ENCODE measurements at places on chromosomes 7 and 10.

DNA sequence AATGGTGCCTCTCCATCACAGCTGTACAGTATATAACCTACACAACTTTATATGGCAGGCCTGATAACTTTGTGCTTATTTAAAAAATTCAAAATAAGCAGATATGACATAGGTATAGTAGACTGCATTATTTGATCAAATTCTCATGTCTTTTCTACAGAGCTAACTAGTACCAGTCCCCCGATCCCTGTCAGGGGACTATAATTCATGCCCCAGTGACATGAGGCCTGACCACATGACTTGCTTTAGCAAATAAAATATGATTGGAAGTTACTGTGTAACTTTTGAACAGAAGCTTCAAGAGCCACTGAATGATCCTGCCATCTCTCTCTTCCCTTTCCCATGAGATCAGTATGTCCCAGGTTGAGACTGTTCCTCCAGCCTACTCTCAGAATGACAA lies 49.2 kb upstream of the WNT2 start:
- DNase-seq = no peak

DNA sequence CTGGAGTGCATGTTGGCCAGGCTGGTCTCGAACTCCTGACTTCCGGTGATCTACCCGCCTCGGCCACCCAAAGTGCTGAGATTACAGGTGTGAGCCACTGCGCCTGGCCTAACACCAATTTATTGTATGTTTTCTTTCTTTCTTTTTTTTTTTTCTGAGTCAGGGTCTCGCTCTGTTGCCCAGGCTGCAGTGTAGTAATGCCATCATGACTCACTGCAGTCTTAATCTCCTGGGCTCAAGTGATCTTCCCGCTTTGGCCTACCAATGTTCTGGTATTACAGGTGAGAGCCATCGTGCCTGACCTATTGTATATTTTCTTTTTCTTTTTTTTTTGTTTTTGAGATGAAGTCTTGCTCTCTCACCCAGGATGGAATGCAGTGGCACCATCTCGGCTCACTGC lies 33.8 kb upstream of the UBE2H start:
- DNase-seq = no peak

DNA sequence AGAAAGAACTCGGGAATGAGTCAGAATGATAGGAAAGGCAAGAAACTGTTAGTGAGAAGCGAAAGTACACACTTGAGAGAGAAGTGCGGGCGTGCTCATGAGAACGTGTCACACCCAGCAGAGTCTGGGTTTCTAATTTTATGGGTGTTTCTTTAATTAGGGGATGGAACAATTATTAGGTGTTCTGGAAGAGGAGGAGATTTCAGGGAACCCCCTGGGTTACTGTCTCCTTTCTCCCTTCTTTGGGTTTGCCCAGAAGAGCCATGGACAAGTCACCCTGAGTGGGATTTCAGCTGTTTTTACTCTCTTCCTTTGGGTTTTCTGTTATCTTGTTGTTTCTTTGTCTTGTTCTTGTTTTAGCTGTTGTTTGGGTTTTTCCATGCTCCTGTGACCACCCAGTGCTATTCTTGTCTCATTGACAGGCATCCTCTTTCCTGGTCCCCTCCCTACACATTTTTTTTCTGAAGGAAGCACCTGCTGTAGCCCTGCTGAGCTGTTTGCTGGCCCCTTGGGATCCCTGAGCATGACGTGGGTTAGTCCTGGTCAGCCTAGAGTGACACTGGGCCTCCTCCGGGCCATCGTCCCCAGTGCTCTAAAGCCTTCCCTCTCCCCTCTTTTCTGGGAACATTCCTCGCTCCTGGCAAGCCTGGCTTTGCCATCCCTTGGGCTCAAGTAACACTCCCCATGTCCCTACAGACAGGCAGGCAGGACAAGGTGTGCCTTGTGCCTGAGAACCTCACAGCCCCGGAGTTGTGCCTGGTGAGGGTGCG lies 3.5 kb downstream of the SH2D4B start:
- DNase-seq = peak; percentile 30

GRCh38 chr10:67667035-67667425 lies 29.0 kb downstream of the CTNNA3 start:
- DNase-seq = no peak

GRCh38 chr10:44851881-44852280 lies 59.3 kb upstream of the TMEM72 start:
- no peak for DNase-seq

DNA sequence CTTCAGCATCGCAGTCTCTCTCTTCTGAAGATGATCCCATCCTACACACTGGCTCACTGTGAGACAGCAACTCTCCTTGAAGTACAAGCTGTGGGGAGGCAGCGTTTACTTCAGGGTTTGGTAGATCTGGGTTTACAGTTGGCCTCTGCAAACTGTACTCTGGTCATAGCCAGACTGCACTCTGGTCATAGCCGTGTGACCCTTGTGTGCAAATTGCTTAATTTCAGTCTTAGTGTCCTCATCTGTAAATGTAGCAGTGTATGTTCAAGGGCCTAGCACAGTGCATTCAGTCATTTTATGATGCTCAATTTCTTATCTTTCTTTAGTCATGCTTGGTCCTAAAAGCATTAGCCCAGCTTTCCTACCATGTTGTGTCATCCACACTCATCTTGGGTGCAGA lies 188.2 kb downstream of the LRMDA start:
- DNase-seq = no peak

DNA sequence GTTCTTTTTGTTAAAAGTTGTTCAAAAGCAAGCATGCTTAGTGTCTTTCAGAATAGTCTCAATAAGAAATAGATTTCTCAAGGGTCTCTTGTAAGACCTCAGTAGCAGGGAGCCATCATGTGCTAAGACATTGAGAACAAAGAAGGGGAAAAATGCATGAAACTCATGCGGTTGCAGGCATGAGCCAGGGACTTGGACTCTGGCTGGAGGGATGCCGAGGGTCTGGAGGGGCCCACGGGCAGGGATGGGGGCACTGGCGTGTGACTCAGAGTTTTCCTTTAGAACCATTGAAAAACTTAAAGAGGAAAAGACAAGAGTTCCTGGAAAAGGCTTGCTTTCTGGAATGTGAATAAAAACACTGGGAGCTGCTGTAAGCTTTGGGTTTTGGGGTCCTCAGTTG lies 253.3 kb downstream of the CCDC3 start:
- DNase-seq = no peak

DNA sequence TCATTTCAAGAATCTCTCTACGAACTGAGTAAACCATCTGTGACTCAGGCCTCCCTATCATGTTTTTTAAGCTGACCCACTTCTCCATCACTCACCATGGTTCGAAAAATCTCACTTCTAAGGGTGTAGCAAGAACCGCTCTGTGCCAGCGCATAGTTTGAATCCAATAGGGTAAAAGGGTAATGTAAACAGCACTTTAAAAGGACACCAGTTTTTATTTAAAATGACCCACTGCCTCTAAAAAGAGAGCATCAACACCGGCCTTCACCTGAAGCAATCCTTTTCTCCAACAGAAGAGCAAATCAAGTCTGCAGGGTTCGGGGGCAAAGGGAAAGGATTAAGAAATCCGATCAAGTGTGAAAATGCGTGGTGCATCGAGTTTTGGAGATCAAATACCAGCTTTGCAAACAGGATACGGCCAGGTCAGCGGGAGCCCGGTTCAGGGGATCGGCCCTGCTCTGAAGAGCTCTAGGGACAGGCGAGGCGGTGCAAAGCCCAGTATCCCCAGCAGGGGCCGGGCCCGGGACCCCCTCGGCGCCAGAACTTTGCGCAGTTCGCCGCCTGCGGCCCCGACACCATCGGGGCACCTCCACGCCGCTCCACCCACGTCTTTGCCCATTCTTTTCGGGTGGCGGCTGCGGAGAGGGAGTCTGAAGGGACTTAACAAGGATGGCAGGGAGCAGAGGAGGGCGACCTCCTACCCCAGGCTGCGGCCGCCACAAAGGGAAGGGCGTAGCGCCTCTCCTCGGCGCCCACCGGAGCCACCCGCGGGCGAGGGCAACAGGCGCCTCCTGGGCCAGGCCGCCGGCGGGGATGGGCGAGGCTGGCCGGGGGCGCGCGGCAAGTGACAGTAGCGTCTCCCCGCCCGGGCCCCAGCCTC lies 842 bp downstream of the NMT2 start:
- DNase-seq = peak; percentile 49

DNA sequence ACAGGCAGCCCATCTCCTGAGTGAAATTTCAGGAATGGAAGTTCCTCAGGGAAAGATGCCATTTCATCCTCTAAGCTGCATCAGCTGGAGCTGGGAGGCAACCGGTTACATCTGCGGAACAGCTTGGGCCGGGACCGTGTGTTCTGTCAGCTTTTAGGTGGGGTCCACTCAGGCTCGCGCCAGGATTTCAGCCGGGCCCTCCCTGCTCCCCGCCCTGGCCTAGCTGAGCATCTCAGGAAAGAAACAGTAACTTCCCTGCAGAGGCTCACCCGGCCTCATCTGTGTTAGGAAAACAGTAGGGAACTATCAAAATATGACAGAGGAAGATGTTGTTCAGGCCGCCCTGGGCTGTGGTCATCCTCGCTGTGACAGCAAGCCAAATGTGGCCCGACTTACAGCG lies 110.4 kb downstream of the TRIL start:
- no peak for DNase-seq

DNA sequence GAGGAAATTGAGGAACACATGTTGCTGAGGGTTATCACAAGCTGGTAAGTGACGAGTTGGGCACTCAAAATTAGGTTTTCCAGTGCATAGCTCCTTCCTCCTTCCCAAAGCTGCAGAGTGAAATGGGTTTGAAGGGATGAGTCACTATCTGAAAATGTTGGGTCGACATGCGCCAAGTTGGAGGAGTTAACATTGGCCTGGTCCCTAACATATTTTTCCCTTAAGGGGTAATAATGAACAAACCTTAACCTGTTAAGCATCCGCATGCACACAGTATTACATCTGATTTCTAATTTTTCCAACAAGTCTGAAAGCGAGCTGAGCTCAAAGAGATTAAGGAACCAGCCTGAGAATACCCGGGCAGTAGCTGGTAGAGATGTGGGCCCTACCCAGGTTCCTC lies 20.7 kb upstream of the TECTB start:
- no peak for DNase-seq

GRCh38 chr7:134210227-134210626 lies 83.1 kb downstream of the LRGUK start:
- DNase-seq = no peak

- no peak for DNase-seq
Measured at GRCh38 chr7:90111-91063, 102.0 kb upstream of the FAM20C start.

GRCh38 chr7:142355328-142355727 lies 97.5 kb upstream of the PRSS58 start:
- no peak for DNase-seq

- no peak for DNase-seq
Measured at GRCh38 chr7:140609646-140610045, 31.0 kb downstream of the DENND2A start.

- DNase-seq = no peak
Measured at GRCh38 chr7:88396948-88397322, 90.2 kb upstream of the STEAP4 start.

DNA sequence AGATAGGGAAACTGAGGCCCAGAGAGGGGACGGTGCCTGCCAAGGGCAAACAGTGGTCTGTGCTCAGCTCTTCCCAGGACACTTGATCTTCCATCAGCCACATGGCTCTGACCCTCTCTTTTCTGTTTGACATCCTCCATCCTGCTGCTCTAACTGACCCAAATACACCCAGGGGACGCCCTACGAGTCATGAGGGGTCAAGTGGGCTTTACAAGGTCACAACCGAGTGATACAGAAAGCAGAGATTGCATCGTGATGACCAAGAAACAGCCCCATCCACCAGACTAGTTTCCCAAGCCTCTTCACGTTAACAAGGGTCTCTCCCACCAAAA lies 131.2 kb upstream of the UNC5B start:
- DNase-seq = no peak

GRCh38 chr10:22325272-22326144 lies 4.6 kb downstream of the BMI1 start:
- peak; percentile 84 for DNase-seq

- no peak for DNase-seq
Measured at GRCh38 chr10:7667262-7668141, 736 bp upstream of the ITIH5 start.

GRCh38 chr10:6211671-6212635 lies 9.2 kb downstream of the PFKFB3 start:
- DNase-seq = no peak

GRCh38 chr10:19979628-19980027 lies 163.4 kb downstream of the PLXDC2 start:
- no peak for DNase-seq

DNA sequence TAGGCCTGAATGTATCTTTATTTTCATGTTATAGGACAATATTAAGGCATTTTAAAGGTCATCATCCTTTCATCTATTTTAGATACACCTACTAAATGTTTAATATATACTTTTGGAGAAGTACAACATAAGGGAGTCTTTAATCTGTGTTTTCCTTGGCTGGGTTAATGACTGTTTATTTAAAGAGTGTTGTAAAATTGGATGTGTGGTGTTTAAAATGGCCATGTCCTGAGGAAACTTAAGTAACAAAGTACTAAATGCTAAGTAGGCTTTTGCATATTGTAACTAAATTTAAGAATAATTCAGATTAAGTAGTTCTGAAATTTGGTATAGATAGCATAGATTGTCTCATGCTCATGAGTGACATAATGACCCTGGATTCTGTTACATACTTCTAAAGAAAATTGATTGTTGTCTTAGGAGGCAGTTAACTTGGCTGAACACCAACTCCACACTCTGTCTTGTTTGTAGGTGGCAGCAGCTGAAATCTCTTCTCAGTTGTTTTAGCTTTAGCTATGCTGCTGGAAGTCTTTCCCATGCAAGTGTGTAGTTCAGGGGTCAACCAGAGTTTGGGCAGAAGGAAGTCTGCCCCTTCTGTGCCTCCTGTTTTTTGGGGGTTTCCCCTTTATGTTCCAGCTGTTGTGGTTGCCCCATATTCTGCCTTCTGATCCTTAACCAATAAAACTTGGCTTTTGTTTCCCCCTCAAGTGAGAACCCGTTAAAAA lies 29.2 kb downstream of the DLD start:
- no peak for DNase-seq

GRCh38 chr7:12567015-12567414 lies 3.5 kb upstream of the SCIN start:
- DNase-seq = no peak

GRCh38 chr7:74535951-74536356 lies 82.2 kb downstream of the GTF2IRD1 start:
- DNase-seq = no peak

DNA sequence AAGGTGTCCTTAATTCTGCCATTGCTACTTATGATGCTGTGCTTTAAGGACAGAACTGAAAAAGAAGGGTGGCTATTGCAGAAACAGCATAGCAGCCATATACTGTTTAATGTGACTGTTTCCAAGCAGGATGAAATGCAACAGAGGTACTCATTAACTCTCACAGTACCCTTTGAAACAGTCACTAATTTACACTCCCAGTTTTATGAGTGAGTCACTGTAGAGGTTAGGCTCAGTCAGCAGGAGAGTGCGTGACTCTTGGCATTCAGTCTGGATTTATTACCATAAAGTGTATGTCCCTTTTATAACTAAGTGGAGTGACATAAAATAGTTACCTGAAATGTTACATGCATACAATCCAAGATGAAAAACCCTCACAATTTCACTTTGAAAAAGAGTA lies 27.7 kb downstream of the ALDH18A1 start:
- no peak for DNase-seq

DNA sequence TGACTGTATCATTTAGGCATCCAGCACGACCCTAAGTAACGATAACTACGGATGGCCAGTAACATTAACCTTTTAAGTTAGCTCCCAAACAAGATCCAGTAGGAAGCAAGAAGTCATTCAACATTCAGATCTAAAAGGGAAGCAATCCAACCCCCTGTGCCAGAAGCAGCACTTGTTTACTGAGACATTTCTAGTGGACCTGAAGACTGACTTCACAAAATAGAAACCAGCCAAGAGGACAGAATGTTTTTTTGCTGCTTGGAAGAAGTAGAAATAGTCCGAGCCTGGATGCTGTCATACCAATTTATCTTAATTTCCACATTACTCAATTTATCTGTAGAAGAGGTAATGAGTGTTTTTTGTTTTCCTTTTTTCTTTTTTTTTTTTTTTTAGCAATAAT lies 88.0 kb upstream of the CTTNBP2 start:
- no peak for DNase-seq

Measured in CD4-positive, alpha-beta T cell treated with Interleukin-1 beta for 1 hour (primary cell).